ENCODE measurements at places on chromosomes 13 and 19. TPM values are rescaled to one million over a fixed set of nuclear protein-coding genes. Genes with fewer than 3 reads are reported as not detected.

HSPB6 gene
- 0.27 TPM for total RNA-seq

TUBA3C gene
- total RNA-seq, result not detected

ZNF181 gene
- 10.4 TPM for total RNA-seq

SAFB gene
- 58.3 TPM for total RNA-seq

PSMC4 gene
- 279 TPM for total RNA-seq

IRGQ gene
- 4.5 TPM for total RNA-seq

NCCRP1 gene
- 1.7 TPM for total RNA-seq

CD70 gene
- total RNA-seq, result 24.7 TPM

EDDM13 gene
- not detected for total RNA-seq

DAND5 gene
- 0.07 TPM for total RNA-seq

KCTD12 gene
- 2.2 TPM for total RNA-seq

COMMD6 gene
- total RNA-seq, result 146 TPM

NCR1 gene
- not detected for total RNA-seq

FLT3 gene
- not detected for total RNA-seq

CCDC122 gene
- 2.6 TPM for total RNA-seq

DENND1C gene
- 0.23 TPM for total RNA-seq

ALDH16A1 gene
- 22.9 TPM for total RNA-seq

TNFRSF19 gene
- 3.2 TPM for total RNA-seq

TEX101 gene
- total RNA-seq, result not detected

PLPPR3 gene
- 4.9 TPM for total RNA-seq

LHB gene
- total RNA-seq, result not detected

COMP gene
- 0.06 TPM for total RNA-seq

PROZ gene
- not detected for total RNA-seq

PRR12 gene
- total RNA-seq, result 33.0 TPM

BRCA2 gene
- total RNA-seq, result 3.0 TPM

NTN5 gene
- total RNA-seq, result not detected

RPL21 gene
- 1,233 TPM for total RNA-seq

GRIK5 gene
- 0.72 TPM for total RNA-seq

GGN gene
- 0.22 TPM for total RNA-seq

LILRA5 gene
- not detected for total RNA-seq

KLF1 gene
- total RNA-seq, result 0.05 TPM

CHST8 gene
- total RNA-seq, result 0.24 TPM

CYP2S1 gene
- total RNA-seq, result 26.9 TPM

CEACAM20 gene
- total RNA-seq, result 0.08 TPM

CGB1 gene
- 0.20 TPM for total RNA-seq

RANBP3 gene
- total RNA-seq, result 46.3 TPM

PRTN3 gene
- 0.27 TPM for total RNA-seq

ZNF614 gene
- 3.1 TPM for total RNA-seq

POLR2I gene
- 255 TPM for total RNA-seq

MAST3 gene
- 2.3 TPM for total RNA-seq

CEACAM6 gene
- 20.1 TPM for total RNA-seq

THSD8 gene
- 6.2 TPM for total RNA-seq

MAST1 gene
- 2.0 TPM for total RNA-seq

CEACAM5 gene
- total RNA-seq, result 2.1 TPM

PSG6 gene
- total RNA-seq, result not detected

C19orf38 gene
- 0.10 TPM for total RNA-seq

ARHGAP35 gene
- total RNA-seq, result 30.9 TPM

NPAS1 gene
- 7.4 TPM for total RNA-seq
